ENCODE measurements at places on chromosomes 4 and X.

DNA sequence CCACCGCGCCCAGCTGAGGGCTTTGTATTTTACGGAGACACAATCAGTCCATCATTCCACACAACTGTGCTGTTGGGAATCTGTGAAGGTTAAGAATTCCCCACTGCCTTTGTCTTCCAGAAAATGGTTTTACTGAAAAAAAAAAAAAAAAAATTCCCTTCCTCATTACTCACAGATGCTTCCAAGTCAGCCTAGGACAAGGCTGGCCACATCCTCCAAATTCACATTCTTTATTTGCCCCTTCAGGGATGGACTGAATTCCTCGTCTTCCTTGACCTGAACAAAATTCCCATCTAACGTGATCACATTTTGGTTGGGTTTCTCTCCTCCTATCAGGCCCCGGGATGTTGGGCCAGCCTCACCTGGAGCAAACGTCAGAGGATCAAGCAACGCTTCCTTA lies 130.3 kb downstream of the DHRSX start:
- DNase-seq: no peak

- no peak for DNase-seq
These were observed 21.0 kb upstream of the ANXA5 start for GRCh38 chr4:121717680-121718237.

DNA sequence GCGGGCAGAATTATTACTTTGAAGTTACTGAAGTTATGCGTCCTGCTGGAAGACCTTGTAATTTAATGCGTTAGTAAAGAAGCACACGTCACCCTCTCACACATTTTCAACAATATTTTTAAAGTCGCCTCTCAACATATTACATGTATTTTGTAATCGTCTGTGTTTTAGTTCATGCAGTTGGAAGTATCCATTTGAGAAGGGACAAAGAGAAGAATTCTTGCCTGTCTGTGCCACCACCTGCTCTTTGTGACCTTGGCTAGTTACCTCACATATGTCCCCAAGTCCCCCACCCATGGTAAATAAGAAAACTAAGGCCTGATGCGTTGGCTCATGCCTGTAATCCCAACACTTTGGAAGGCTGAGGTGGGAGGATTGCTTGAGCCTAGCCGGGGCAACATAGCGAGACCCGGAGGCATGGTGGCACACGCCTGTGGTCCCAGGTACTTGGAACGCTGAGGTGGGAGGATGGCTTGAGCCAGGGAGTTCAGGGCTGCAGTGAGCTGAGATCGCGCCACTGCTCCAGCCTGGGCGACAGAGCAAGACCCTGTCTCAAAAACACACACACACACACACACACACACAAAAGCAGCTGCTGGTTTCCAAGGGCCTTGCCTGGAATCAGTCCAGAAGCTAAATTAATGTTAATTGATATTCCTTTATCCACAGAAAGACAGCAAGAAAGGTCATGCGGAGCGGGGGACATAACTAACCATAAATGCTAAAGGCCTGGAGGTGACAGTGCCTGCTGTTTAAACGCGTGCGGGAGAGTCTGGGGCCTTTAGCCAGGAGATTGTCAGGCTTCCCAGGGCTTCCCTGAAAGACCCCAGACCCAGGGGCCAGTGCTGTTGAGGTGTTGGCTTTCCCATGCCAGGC lies 811 bp downstream of the TMEM187 start:
- DNase-seq: no peak

DNA sequence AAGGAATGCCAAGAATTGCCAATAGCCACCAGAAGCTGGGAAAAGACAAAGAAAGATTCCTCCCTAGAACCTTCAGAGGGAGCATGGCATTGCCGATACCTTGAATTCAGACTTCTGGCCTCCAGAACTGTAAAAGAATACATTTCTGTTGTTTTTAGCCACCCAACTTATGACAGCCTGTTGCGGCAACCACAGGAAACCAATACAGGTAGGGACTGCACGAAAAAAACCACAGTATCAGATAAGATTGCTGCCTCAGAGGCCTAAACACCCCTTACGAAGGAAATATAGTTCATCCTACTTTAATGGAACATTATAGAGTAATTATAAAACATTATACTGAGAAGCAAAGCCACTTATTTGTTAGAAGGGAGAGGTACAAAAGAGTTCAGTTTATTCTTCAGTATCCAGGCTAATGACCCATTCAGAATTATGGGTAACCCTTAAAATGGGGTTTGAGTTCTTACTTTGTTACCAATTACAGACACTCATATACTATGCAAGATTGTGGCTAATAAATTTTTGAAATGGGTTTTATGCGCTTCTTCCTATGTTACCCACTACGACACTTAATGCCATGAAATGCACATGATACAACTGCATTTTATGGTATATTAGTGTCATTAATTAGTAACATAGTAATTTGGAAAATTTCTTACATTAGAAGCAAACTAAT lies 37.4 kb upstream of the SMIM10L2A start:
- peak; percentile 5 for DNase-seq

DNA sequence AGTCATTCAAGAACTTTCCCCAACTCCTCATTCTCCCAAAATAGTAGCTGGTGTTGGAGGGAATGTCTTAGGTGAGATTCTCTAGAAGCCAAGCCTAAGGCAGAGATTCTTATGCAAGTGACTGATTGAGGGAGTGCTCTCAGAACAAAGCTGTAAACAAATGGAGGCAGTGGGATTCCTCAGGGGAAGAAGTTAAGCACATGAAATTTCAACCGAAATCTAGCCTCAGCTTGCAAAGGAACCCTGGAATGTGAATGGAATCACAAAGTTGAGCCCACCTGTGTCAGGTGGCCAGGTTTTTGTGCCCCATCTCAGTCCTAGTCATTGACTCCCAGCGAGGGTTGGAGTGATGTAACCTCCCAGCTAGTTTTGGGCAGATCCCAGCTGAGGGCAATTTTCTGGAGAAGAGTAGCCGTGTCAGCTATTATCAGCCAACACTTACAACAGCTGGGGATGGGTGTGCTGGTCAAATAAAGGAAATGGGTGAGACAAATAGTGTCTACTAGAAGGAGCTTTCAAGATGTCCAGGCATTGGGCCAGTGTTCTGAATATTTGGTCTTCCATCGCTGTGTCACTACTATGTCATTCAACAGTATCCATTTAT lies 29.7 kb upstream of the FGF2 start:
- DNase-seq: no peak

- DNase-seq: no peak
These were observed 29.6 kb downstream of the PDGFC start for GRCh38 chr4:156941940-156942548.

DNA sequence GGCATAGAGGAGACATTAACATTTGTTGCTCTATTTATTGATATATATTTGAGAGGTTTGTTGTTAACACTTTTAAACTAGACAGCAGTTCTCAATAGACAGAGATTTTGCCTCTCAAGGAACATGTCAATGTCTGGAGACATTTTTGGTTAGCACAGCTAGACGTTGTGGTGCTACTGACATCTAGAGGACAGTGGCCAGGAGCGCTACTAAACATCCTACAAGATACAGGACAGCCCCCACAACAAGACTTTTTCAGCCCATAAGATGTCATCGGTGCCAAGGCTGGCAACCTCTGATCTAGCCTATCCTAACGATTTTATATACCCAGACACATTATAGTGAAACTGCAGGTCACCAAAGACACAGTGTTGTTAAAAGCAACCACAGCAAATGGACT lies 18.4 kb upstream of the CTSO start:
- no peak for DNase-seq

GRCh38 chr4:123418351-123418931 lies 21.8 kb downstream of the SPRY1 start:
- no peak for DNase-seq

GRCh38 chr4:78864405-78865024 lies 74.7 kb downstream of the PAQR3 start:
- DNase-seq: no peak

- no peak for DNase-seq
These were observed 106.0 kb downstream of the IQCM start for GRCh38 chr4:149709640-149710039.

DNA sequence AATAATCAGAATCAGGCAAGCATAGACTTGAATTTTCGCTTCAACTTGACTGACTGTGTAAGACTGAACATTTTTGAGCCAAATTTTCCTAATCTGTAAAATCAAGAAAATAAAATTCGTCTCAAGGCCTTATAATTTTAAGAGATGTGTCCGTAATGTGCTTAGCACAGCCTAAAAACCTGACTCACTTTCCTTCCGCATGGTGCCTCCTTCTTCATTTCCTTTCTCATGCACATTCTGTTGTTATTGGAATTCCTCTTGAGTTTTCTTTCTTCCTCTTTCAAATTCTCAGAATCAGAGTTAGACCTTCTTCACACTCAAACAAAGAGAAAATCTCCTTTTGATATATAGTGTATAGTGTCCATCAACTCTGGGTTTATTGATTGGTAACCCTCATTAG lies 208.9 kb upstream of the SLIT2 start:
- no peak for DNase-seq

DNA sequence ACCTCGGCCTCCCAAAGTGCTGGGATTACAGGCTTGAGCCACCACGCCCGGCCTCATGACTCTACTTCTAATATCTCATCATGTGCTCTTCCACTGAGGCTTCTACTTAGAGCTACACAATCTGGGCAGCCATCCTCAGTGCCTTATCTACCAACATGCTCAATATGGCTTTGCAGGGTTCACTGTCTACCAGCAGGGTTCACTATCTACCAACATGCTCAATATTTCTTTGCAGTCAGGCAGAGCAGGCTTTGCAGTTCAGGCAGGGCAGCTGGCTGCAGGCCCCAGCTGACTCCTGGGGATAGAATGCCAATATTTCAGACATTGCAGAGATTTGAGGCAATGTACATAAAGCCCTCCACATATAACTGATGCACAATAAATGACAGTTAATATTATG lies 47.5 kb downstream of the PKD2 start:
- no peak for DNase-seq

- DNase-seq: no peak
These were observed 516.4 kb upstream of the BOD1L1 start for GRCh38 chr4:14143892-14144291.

DNA sequence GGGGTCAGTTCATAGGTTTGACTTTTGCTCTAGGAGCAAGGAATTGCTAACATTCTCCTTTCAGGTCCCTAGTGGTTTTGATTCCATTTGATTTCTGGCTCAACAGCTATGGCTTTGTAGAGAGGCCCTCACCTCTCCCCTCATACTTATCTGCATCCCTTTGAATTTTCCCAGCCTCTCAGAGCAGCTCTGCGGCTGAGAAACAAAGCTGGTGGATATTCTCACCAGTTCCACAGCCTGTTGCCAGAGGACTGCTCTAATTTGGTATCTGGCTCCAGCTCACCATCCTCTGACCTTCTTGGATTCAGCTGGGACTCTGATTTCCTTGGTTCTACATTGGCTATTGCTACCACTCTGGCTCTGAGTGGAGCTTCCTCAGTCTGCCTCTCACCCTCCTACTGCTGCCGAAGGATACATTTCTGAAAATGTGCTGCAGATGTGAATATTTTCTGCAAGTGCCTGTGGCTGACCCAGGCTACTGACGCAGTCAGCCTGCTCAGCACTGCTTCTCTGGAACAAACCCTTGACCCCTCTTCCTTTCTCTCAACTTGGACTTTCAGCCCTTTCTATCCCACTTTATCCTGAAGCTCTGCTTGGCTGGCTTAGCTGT lies 110.9 kb upstream of the ENPEP start:
- no peak for DNase-seq

DNA sequence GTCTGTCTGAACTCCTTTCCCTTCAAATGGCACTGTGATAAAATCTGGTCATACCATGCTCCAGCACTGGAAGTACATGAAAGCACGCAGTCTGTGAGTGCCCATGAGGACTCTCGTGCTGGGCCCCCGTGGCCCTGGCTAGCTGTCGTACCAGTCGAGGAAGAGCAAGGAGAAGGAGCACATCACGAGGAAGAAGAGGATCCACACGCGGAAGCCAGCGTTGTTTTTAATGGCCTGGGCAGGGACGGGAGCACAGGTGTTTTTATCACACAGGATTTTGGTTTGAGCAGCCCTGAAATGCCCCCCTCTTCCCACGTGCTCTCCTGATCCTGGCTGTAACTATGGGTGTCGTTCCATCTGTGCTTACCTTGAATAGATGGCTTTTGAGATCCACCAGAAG lies 33.0 kb downstream of the NSG1 start:
- no peak for DNase-seq

GRCh38 chr4:135120195-135120594 lies 918.6 kb upstream of the PABPC4L start:
- no peak for DNase-seq

GRCh38 chr4:68373513-68373912 lies 23.6 kb upstream of the YTHDC1 start:
- DNase-seq: peak; percentile 42

- DNase-seq: no peak
These were observed 83.0 kb downstream of the MAMLD1 start for GRCh38 chrX:150446151-150446550.

GRCh38 chr4:124685851-124686250 lies 26.7 kb downstream of the ANKRD50 start:
- no peak for DNase-seq

GRCh38 chr4:86089781-86090323 lies 270.0 kb downstream of the MAPK10 start:
- no peak for DNase-seq

- DNase-seq: no peak
These were observed 47.8 kb downstream of the TMA16 start for GRCh38 chr4:163542275-163542674.

DNA sequence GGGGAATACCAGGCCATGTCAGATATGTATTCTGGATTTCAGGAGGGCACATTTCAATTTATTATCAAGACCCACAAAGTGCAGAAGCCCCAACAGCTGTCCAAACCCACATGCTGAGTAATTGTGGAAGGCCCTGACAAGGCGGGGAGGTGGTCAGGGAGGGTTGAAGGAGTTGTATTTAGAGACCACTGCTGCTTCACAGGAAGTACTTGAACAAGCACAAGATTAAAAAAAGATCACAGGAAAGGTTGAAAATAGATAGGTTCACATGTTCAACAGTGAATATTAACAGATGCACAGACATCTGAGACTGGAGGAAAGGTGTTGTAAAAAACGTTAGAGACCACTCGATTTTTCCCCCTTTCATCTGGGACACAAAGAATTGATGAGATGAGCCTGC lies 17.9 kb downstream of the ATP8A1 start:
- no peak for DNase-seq

DNA sequence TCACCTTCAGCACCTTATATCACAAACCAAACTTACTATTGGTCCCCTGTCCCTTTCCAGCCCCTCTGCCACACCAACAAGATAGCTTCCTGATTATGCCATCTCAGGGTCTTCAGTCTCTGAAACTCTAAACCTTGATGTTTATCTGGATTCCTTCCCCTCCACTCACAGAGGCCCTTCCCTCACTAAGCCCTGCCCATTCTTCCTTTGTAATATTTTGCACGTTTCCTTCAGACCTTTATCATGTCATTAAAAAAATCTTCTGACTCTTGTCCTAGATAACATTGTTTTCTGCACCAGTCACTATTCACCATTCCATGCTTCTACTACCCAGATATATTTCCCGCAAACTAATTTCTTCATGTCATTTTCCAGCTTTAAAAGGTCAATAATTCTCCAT lies 17.7 kb upstream of the CEP135 start:
- no peak for DNase-seq

- DNase-seq: no peak
These were observed 139.7 kb upstream of the MAMLD1 start for GRCh38 chrX:150223176-150224015.

GRCh38 chr4:101418466-101418865 lies 71.1 kb upstream of the PPP3CA start:
- DNase-seq: no peak

GRCh38 chrX:46750889-46751288 lies 8.0 kb downstream of the SLC9A7 start:
- DNase-seq: no peak

- DNase-seq: no peak
These were observed 19.6 kb upstream of the CHM start for GRCh38 chrX:86066998-86067397.
